ENCODE measurements at places on chromosomes 5 and 9.

- no peak for DNase-seq
Observed at GRCh38 chr5:73330613-73331012, 118.0 kb downstream of the FOXD1 start.

GRCh38 chr9:15717290-15717967 lies 164.6 kb downstream of the CCDC171 start:
- DNase-seq: no peak

DNA sequence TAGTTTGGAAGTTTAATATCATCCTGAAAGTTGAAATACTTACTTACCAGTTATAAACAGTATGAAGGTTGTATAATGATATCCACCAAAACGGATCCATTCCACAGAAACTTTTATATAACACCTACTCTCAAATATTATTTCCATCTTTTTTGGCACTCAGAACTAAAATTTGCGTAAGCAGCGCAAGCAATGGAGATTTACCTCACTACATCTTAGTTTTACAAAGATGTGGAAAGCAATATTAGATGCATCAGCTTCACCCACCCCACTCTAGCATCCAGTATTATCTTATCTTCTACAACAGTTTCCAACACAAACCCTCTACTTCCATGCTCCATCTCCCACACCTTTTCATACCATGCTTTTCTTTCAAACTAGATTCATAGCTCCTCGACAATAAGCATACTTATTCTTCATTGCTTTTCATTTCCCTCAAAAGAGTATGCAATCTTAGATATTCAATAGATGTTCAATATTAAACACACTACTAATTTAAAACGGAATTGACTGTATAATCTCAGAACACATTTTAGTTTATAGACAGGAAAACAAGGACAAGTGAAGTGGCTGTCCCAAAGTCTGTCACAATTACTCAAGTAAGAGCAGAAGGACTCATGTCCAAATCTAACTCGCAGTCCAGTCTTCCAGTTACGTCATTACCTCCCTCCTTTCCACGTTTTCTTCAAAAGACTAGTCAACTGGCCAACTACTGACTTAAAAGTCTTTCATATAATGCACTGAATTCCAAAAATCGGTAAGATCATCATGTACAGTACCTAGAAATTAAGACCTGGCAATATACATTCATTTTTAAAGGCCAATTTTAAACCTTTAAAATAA lies 2.2 kb downstream of the PPP2CA start:
- no peak for DNase-seq

DNA sequence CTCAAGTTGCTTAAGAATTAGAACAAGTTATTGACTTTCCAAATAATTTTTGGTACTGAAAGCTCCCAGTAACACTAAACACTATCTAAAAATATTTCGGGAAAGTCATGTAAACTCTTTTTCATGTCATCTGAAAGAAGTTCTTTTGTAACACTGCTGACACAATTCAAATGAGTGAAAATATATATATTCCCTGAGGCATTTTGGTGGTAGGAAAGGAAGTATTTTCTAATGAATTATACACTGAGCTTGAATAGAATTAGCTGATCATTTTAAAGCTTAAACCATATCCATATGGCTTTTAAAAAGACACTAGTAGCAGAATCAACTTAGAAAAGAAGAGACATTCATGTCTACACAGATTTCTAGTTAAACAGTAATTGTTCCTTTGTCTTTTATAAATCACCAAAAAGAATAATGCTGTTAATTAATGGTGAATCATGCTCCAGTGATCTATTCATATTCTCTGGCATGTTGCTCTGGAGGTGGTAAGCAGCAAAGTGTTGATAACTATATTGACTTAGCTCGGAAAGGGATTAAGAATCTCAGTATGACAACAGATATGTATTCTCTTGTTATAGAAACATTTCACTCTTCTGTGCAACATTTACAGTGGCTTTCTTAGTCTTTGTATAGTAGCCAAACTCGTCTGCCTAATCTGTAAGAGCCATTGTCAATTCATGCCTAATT lies 27.4 kb upstream of the RFX3 start:
- no peak for DNase-seq

Data from NCI-H1105 (cell line).